ENCODE measurements at places on chromosomes 5 and 9. TPM values are rescaled to one million over a fixed set of nuclear protein-coding genes. Genes with fewer than 3 reads are reported as not detected.
A peak's percentile ranks its signal among the peaks of the same experiment; 100 is the strongest.

- DNase-seq = no peak
Observed at GRCh38 chr9:14406463-14406862, 92.5 kb upstream of the NFIB start.

DNA sequence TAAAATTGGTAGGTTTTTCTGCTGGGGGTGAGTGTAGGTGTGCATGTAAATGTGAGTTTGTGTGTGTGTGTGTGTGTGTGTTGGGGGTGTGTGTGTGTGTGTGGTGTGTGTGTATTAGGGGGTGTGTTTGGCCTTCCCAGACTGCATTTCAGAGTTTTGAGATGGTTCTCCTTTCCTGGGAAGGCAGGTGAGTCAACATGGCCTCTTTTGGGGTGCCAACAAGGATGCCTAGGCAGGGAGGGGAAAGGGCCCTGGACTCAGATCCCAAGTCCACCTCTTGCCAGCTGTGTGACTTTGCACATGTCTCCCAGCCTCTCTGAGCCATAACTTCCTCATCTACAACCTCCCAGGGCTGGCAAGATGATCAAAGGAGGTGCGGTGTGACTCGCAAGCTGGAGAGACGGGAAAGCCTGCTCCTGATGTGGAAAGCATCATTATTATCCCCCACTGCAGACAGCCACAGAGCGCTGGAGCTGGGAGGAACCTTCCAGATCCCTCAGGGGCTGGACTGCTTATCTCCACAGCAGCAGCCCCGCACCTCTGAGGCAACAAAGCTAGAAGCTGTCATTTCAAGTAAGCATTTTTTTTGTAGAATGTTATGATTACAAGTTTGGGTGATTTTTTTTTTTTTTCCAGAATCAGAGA is 63.5 kb upstream of the TBC1D2 start:
- DNase-seq = no peak

Gene GARNL3
- polyA plus RNA-seq = 16.9 TPM

- DNase-seq = no peak
Observed at GRCh38 chr5:80541392-80541791, 28.7 kb downstream of the ANKRD34B start.

DNA sequence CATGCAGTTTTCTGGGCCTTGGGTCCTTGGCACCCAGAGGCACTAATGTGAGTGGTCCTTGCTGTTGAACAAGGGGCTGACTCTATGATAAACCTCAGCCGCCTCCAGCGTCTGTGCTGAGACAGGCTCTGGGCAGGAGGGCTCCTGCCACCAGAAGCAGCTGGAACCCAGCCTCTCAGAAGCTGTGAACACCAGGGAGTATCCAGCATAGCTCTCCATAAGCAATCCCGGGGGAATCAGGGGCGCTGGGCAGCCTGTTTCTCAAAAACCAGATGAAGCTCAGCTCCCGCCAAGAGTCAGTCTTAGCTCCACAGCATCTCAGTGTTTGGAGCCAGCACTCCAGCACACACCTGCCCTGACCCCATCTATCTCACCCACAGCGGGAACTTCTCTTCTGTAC is 170.2 kb downstream of the HSPA4 start:
- no peak for DNase-seq

DNA sequence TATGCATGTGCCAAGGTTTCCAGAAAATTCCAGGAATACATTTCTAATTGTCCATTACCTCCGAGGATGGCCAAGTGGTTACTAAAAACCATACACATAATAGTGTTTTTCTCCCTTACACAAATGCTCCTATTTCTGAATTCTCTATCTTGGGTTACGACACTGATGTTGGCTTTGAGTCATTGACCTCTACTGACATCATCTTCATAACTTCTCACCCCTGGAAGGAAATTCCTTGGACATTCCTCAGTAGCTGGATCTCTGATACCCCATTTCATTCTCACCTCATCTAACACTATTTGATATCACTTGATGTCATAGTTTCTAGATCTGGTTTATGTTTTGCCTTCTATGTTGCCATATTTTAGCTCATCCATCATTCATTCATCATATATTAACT is 287.2 kb downstream of the CTNND2 start:
- no peak for DNase-seq

GRCh38 chr5:73823508-73823925 is 197.5 kb downstream of the ARHGEF28 start:
- no peak for DNase-seq

DNA sequence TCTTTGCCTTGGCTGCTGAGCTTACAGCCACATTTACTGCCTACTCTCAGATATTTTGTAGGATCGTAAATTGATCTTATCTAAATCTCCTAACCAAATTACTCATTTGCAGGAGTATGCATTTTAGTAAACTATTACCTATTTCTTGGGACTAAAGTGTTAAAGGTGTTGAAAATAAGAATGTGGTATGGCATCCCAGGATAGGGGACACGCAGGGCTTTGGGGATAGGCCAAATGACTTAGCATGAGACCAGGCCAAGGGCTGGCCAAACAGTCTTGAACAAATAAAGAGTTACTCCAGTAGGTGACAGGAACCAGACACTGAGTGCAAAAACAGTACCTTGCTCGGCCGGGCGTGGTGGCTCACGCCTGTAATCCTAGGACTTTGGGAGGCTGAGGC is 25.1 kb downstream of the TBC1D2 start:
- no peak for DNase-seq

Gene CDKN2B
- 0.26 TPM for polyA plus RNA-seq

GRCh38 chr5:119896826-119897536 is 267.6 kb downstream of the FAM170A start:
- no peak for DNase-seq

DNA sequence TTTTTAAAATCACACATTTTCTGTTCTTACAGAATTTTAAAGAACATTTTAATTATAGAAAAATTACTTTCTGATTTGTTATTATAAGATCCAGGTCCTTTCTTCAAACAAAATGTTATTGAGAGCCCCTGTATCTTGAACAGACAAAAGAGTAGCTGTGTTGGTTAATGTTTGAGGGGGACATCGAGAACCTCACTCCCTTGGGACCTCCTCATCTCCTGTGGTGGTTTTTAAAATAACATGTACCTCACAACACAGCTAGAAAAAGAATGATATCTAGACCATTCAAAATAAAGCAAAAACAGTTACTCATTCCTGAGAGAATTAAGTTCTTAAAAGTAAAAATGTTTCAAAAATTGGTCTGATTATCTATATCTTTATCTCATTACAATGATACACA is 54.7 kb downstream of the VCAN start:
- no peak for DNase-seq

DNA sequence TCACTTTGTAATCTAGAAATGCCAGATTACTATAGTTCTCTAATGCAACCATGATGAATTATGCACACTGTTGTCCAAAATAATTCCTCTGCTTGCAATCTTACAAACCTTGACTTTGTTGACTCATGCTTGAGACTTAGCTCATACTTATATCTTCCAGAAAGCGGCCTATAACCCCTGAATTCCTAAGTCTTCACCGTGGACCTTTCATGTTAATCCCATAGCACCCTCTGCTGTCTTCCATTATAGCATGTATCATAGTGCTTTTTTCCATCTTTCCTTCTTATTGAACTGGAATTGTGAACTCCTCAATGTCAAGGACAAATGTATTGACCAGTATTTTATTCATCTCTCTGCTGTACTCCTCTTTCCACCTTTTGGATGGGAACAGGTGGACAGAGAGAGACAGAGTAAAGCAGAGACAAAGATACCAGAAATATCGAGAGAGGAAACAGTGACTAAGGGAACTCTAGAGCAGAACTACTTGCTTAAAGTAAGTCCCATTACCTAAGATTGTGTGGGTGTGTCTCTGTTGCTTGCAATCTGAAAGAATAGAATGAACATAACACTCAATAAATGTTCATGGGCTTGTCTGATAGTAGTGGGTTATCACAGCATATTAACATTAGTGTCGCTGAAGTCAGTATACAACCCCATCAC is 110.0 kb downstream of the LURAP1L start:
- DNase-seq = no peak

DNA sequence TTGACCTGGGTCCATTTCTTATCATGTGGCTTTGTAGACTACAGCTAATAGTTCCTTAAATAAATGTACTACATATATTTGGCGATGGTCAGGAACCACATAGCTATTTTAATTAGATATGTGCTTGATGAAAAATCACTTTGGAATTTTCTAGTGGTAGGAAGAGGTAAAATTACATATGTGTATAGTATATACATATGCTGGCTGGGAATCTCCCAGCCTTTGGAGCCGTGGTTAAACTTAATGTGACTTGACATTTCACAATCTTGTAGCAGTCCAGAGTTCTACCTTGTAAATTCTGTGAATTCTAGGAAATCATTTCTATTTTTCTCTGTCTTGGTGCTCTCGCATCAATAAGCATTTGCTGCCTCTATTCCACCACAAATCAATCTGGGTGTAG is 565.0 kb downstream of the DMRTA1 start:
- no peak for DNase-seq

GRCh38 chr5:109920736-109921135 is 231.0 kb downstream of the MAN2A1 start:
- no peak for DNase-seq

Gene CERT1
- polyA plus RNA-seq = 38.4 TPM

- DNase-seq = no peak
Observed at GRCh38 chr5:2153350-2153749, 270.6 kb upstream of the IRX4 start.

DNA sequence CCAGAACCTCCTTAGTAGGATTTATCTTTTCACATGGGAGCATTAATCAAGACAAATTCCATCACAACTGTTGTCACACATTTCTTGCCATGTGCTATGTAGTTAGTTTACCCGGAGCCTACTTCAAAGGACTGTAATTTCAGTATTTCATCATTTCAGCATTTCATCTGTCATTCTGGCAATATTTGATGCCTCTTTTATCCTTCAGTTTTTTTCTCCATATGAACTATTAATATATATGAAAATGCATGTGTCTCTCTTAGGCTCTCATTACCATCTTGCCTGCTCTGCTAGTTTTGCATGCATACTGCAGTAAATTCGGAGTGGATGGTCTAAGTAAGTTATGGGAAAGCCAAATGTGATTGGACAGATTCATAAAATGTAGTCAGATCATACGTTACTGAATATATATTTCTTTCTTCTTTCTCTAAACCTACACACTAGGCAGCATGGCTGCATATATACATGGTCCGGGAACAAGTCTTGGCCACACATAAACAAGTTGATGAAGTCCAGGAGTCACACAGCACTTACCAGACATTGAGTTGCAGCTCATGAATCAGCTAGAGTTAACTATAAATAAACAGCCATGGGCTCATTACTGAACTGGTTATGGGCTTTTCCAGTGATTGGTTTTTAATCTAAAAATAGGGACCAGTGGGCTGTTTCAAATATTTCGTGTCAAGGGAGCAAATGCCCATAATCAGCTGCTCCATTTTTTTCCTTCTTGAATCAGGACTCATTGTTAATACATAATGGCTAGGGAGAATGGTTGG is 46.6 kb downstream of the SPATA31D1 start:
- no peak for DNase-seq

GRCh38 chr9:133968966-133969617 is 23.0 kb downstream of the VAV2 start:
- DNase-seq = no peak

DNA sequence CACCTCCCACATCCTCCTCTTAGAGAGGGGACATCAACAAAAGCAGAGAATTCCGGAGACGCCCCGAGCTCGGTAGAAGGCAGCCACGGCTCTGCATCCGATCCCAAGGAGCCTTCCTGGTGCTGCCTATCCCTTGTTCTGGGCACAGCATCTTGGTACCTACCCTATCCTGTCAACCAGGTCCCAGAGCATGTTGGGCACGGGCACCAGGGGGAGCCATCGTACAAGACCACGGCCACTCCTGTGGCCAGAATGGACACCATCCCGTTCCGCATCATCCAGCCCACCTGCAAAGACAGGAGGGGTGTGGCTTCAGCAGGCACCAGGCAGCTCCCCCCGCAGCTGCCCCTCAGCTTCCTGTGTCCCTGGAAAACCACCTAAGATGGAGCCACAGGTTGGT is 62.7 kb upstream of the ZNF354A start:
- DNase-seq = peak; percentile 13

Measured in muscle of arm (tissue), 14 donors.